ENCODE measurements at places on chromosomes 16 and 17.

GRCh38 chr16:82440336-82440735 is 186.4 kb upstream of the CDH13 start:
- no peak for DNase-seq

- no peak for DNase-seq
Measured at GRCh38 chr17:60094754-60095153, 16.0 kb upstream of the HEATR6 start.

- DNase-seq, result no peak
Measured at GRCh38 chr17:73855720-73856333, 211.6 kb upstream of the SDK2 start.

DNA sequence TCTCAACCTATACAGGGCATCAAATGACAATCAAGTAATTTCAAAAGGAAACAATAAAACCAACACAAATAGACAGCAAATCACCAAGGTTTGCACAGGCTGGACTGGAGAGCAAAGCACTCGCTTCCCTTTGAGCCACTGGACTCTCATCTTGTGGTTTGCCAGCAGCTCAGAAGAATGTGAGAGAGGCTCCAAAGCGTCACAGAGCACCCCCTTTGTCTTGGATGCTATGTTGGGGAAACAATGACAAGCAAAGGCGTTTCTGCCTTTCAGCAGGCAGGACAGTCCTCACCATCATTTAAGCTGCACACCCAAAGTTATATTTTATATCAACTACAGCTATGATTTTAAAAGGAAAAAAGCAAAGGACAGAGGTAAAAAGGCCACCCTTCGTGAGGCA is 13.2 kb downstream of the SLC6A4 start:
- no peak for DNase-seq

DNA sequence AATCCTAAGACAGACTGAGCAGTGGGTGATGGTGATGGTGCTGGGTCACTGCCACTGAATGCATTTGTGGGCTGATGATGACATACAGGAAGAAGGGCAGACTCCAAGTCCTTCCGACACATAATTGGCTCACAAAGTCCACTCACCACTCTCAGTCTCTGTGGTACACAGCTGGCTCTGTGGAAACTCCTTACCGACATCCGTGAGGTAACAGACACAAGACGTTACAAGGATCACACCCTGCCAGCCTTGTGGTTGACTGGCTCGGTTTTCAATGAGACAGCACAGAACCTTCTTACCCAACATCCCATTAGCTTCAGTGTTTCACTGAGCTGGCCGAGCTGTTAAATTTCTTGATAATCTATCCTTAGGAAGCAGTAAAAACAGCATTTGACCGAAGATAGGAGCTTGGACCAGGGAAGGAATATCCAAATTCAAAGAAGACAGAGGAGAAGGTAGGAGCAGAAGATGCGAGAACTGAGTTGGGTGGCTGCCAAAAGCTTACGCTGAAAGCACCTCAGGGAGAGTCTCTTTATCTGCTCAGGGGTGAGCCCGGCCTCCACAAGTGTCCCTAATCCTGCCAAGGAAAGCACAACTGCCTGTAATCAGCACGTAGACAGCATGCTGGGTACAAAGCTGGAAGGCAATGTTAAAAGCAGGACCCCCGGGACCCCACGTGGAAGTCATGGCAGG is 5.5 kb upstream of the MXRA7 start:
- peak; percentile 79 for DNase-seq

DNA sequence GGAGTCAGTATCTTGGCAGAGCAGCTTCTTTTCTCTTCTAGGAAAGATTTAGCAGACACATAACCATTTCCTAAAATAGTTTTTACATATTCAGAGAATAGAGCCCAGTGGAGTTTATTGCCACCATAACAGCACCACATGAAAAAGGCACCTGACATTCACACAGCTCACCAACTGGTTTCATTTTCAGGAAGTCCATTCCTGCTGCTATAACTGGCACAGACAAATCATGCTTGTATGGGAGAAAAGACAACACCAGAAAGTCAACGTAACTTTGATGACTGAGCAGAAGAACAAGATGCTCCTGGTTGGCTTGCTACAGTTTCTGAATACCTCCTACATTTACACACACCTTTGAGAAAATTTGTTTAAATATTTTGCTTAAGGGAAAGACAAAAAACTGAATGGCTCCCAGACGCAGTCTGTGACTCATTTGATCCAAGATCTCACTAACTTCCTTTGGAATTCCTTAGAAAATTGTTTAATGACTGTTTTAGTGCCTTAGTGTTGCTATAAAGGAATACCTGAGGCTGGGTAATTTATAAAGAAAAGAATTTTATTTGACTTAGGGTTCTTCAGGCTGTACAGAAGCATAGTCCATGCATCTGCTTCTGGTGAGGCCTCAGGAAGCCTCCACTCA is 1380.6 kb downstream of the CDH8 start:
- no peak for DNase-seq

GRCh38 chr16:64422259-64422658 is 699.6 kb downstream of the CDH11 start:
- no peak for DNase-seq

DNA sequence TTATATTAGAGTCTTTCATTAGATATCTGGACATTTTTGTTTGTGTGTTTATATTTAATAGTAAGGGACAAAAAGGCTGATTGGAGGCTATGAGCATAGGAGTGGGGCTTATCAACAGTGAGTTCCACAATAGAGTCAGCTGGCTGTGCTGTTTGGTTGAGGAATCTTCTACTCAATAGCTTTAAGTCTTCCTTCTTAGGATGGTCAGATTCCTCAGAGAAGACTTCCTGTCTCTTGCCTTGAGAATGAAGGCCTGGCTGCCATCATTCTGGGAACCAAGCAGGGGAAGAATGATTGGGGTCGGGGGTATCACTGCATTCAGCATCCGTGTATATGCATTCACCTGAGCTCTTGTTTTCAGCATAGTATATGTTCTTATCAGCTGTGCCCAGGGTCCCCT is 31.9 kb upstream of the ABCC11 start:
- DNase-seq, result no peak

GRCh38 chr17:12492450-12492849 is 173.2 kb upstream of the MYOCD start:
- DNase-seq, result no peak

DNA sequence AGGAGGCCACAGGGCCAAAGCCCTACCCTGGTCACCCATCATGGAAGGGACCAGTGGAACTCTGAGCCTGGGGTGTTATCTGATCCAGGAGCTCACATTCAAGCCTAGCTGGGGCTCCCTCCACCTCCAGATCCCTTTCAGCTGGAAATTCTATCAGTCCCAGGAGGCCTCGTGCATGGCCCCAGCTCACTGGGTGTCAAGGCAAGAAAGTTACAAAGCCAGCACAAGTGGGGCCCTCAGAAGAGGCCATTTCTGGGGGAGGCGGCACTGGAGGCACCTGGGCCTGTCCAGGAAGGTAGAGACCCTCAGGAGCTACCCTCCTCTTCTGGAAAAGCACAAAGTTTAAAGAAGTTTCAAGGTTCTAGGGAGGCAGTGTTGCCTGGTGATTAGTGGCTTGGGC is 4.8 kb downstream of the CA7 start:
- no peak for DNase-seq

DNA sequence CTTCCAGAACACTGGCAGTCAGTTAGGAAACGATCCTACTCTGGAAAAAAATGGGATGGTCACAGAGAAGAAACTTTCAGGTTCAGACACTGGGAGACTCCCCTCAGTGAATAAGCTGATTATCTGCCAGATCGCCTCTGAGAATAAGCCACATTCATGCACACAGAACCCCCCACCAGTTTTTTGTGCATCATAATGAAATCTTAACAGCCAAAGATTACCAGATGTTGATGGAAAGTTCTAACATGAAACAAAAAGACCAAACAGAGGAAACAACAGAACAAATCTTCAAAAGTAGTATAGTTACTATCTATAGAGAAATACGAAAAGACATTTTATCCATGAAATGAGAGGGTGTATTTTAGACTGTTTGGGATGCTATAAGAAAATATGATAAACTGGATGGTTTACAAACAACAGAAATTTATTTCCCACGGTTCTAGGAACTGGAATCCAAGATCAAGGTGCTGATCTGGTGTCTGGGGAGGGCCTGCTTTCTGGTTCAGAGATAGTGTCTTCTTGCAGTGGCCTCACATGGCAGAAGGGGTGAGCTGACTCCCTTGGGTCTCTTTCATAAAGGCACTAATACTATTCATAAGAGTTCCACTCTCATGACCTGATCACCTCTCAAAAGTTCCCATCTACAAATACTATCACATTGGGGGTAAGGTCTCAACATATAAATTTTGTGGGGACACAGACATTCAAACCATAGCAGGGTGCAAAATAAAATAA is 8.0 kb upstream of the AMZ2 start:
- no peak for DNase-seq

GRCh38 chr16:59612094-59612493 is 878.0 kb upstream of the GOT2 start:
- no peak for DNase-seq
